ENCODE measurements at places on chromosomes 12 and 14.

DNA sequence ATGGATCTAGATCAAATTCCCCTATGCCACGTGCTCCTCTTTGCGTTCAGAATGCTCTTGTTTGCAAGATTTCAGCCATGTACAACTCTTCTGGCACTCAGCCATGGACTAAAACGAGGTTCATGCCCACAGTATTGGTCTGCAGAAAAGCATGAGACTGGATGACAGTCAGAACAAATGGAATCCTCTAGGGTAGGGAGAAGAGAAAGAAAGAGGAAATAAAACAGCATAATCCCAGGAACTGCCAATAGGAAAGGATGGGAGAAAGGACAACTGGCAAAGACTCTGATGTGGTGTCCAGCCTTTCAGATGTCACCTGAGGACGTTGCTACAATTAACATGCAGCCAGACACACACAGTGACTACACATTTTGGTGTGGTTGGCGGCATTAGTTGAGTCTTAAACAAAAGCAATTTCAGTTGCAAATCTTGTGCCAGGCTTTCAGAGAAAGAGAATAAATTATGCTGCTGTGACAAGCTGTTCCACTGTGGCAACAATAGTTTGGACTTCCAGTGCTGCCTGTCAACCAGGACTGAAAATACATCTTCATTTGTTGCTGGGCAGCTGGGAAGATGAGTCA lies 338.0 kb downstream of the RGS6 start:
- no peak for DNase-seq

GRCh38 chr14:69153152-69153872 lies 393 bp upstream of the DCAF5 start:
- DNase-seq, result peak; percentile 87

- no peak for DNase-seq
Observed at GRCh38 chr12:103139876-103140275, 182.4 kb downstream of the ASCL1 start.

DNA sequence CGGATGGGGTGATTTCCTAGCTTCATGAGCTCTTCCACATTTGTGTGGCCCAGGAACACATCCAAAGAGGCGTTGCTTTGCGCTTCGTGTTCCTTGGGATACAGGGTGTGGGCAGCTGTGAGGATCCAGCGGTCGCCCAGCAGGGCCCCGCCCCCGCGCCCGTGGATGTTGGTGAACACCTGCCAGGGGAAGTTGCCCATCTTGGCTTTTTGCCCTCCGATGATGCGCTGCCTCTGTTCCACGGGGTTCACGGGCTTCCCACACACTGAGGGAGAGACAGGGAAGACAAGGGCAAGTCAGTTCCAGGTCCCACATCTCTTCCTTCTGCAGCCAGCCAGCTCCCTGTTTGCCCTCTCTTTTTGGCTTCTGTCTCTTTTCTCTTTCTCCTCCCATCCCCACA lies 11.2 kb downstream of the C1R start:
- no peak for DNase-seq

- DNase-seq, result no peak
Observed at GRCh38 chr12:7872566-7873319, at the start of gene SLC2A14. SLC2A14 (minus strand) TSS chr12:7872915; CDS start chr12:7869880, 3,035 bp downstream.

DNA sequence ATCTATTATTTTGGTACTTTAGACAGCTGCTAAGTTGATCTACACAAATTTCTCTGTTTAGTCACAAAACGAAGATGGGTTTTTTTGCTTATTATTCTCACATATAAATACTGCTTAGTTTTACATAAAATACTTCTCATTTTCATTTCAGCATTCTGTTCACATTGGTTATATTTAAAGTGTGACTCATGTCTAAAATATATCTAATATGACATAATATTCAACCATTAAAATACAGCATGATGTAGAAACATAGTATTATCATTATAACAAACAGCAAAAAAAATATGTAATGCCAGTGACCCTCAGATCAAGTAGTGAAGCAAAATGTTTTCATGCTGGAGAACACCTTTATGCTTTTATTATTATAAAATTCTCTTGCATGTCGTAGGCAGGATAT lies 63.7 kb downstream of the SH2B3 start:
- DNase-seq, result no peak

- no peak for DNase-seq
Observed at GRCh38 chr14:72686832-72687231, 207.1 kb downstream of the DPF3 start.

- no peak for DNase-seq
Observed at GRCh38 chr12:52050116-52050757, 1.0 kb upstream of the NR4A1 start.

GRCh38 chr14:84390010-84390409 lies 1139.9 kb upstream of the FLRT2 start:
- no peak for DNase-seq

DNA sequence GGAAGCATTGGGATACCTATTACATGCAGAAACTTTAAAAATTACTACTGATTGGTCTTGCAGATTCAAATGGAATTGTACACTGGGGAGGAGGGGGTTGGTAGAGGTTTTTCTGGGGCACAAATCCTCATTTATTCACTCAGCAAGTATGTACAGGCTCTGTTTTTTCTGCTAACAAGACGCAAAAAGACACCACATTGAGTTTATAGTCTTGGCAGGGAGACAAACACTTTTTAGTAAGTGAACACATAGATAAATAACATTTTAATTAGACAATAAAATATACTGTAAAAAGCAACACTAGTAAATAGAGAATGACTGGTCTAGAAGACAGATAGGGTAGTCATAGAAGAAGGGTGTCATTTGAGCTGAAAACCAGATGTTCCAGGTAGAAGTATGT lies 23.8 kb downstream of the GLIPR1L2 start:
- no peak for DNase-seq

DNA sequence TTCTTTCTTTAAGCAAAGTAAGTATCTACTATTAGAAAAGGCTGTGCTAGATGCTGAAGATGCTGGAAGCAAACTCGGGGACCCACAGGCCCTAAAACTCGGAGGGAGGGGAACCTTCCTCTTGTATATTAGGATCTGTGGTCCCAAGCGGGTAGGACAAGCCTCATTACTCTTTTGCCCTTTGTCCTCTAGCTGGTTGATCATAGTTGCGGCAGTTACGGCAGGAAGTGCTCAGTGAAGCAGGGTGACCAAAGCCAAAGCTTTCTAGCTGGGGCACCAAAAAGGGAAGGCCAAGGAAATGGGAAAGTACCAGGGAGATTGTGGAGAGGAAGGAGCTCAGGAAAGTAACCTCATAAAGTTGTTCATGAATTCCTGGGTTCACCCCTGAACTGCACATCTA lies 76.3 kb downstream of the SCFD1 start:
- no peak for DNase-seq

GRCh38 chr12:131232036-131232435 lies 278.3 kb downstream of the ADGRD1 start:
- no peak for DNase-seq

DNA sequence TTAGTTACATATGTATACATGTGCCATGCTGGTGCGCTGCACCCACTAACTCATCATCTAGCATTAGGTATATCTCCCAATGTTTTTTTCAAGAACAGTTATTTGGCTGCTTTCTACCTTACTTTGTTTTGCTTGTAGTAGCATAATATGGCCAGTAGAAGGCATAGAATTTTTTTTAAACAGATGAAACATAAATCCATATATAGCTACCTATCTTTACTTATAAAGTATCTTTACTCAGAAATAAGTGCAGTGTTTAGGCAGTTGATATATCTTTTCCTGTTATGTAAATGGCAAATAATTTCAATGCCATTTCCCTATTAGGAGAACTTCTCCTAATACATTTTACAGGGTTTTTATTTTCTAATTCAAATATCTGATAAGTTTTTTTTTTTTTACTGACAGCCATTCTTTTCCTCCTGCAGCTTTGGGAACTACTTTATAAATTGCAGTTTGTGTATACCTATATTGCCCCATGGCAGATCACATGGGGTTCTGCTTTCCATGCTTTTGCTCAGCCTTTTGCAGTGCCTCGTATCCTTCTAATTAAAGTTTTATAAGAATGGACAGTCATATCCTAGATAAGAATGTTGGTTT lies 143.1 kb downstream of the PCNX1 start:
- no peak for DNase-seq

All from neuronal stem cell (in vitro differentiated cells).